ENCODE measurements at places on chromosomes 7 and 10.

DNA sequence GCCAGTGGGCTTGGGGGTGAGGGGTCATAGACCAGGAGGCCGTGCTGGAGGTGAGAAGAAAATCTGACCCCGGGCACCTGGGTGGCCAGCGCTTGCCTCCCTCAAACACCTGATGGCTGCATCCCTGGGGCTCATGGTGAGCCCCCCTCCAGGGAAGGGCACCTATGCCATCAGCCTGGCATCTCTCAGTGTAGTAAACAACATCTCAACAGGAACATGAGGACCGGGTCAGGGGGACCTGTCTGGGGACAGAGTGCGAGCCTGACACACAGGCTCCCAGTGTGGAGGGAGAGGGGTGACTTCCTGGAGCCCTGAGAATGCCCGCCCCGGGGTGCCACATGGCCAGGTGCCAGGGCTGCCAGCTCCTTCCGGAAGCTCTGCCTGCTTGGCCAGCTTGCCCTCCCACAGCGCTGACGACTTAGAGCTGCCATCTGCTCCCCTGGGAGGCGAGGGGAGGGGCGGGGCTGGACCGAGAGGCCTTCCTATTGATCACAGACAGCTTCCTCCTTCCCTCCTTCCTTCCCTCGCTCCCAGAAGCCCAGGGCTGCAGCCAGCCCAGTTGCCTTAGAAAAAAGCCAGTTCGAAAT is 12.3 kb downstream of the STX1A start:
- DNase-seq, result no peak

DNA sequence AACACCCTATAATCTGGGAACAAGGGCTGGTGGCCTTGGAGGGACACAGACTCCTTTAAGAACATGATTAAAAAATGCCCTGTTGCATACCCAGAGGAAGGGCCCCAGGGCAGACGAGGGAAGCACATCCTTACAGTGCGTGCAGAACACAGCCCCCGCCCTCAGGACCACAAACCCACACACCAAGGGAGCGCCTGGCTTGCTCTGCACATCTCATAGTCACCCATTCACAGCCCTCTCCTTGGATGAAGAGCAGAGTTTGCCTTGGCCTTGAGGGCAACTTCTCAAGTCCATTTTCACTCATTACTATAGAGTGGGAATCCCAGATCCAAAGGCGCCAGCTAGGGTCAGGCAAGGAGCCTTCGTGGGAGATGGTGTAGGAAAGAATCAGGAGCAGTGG is 6.3 kb upstream of the VSIR start:
- DNase-seq, result no peak

GRCh38 chr10:96387601-96388000 is 28.8 kb upstream of the OPALIN start:
- DNase-seq, result no peak

- no peak for DNase-seq
Measured at GRCh38 chr10:47400251-47400650, 16.2 kb upstream of the ZNF488 start.

DNA sequence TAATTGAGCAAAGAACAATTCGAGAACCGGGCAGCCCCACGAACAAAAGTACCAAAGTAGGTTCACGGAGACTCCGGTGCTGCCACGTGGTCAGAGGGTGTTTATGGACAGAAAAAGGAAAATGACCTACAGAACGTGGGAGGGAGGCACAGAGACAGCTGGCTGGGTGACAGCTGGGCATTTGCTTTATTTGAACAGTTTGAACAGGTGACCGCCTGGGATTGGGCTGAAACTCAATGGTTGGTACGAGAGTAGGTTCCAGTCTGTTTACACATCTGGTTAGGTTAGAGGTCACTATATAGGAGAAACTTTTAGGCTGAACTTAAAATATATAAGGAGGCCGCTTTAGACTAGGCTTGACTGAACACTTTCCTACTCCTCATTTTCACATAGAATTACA is 50.6 kb upstream of the CELF2 start:
- DNase-seq, result no peak

DNA sequence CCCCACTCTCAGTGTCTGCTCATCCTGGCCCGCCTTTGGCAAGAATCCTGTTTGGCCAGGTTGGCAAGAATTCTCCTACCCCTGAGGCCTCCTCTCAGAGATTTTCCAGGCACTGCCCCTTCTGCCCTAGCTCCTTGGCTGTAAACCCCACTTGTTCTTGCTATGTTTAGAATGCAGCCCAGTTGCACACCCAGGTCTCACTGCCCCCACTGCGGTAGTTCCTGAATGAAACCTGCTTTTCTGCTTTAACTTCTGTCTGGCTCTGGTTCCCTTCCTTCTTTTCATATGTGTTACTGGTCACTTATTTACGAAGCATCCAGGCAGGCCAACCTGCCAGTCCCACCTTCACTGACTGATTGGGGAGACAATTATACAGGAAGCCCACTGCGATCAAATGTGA is 576.9 kb downstream of the GLRX3 start:
- no peak for DNase-seq

GRCh38 chr7:15602236-15602635 is 40.4 kb upstream of the AGMO start:
- no peak for DNase-seq

GRCh38 chr10:129085811-129086210 is 381.2 kb upstream of the MGMT start:
- no peak for DNase-seq

DNA sequence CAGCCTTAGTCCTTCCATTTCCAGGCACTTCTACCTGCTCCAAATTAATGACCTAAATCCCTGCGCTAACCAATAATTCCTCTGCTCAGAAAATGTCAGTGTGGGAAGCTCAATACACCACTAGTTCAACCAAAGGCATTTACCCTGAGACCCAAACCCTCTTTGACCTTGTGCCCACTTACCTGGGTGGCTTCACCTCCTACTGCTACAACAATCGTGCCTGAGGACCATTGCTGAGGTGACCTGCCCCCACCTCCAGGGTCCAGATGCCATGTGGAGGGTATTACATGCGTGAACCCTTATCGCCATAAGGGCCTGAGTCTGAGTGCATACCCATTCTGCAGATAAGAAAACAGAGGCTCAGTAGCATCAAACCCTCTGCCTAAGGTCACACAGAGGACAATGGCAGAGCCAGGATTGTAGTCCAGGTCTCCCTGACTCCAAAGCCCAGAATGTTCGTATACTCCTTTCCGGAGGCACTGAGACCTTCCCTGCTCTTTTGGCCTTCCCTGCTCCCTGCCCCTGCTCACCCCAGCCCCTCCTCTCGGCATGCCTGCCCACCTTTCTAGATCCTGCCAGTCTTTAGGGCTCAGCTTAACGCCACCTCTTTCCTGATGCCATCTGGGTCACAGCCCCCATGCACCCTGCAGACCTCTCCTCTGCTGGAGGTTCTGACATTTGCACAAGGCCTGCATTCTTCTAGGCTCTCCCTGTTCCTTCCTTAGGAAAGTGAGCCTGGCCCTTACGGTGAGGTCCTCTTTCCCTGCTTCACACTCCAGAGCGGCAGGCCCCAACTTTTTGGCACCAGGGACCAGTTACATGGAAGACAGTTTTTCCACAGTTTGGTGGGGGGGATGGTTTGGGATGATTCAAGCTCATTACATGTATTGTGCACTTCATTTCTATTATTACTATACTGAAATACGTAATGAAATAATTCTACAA is 94.9 kb downstream of the CHST15 start:
- no peak for DNase-seq

GRCh38 chr7:155584261-155584660 is 37.9 kb upstream of the CNPY1 start:
- DNase-seq, result no peak

DNA sequence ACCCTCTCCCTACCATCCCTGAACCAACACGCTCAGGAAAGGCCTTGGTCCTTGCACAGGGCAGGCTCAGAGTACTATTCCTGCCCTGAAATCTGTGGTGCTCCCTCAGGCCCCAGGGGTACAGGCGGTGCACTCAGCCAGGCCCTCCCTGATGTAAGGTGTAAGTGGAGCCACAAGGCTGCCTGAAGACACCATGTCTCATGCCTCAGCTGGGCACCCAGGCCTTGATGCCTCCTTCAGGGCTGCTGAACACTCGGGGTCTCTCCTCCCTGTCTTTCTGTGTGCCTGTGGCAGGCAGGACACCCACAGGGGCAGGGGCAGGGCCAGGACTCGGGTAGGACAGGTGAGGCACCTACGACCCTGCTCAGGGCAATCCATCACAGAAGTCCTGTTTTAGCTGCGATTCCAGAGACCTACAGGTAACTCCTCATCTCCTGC is 22.9 kb upstream of the ANTXRL start:
- DNase-seq, result no peak

- DNase-seq, result no peak
Measured at GRCh38 chr7:8353991-8354390, 79.4 kb upstream of the NXPH1 start.

- DNase-seq, result no peak
Measured at GRCh38 chr7:77202481-77202976, 2.9 kb upstream of the FGL2 start.

- no peak for DNase-seq
Measured at GRCh38 chr10:44949915-44950314, 9.7 kb upstream of the RASSF4 start.

DNA sequence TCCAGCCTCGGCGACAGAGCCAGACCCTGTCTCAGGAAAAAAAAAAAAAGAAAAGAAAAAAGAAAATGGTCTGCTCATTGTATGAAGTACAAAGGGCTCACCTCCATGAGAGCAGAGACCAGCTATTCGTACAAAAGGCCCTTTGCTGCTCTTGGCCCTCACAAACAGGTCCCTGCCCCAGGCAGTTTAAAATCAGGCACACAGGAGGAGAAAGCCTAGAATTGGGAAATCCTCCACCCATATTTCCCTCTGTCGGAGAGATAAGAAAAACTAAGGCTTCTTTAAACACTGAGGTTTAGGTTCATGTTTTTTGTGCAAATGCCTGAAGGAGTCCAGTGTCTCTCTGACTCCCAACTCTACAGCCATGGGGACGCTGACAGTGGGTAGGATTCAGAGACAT is 15.1 kb downstream of the GNA12 start:
- DNase-seq, result no peak

GRCh38 chr7:29818308-29818707 is 12.0 kb downstream of the WIPF3 start:
- no peak for DNase-seq

GRCh38 chr7:85749696-85750453 is 563.0 kb upstream of the SEMA3D start:
- DNase-seq, result no peak

DNA sequence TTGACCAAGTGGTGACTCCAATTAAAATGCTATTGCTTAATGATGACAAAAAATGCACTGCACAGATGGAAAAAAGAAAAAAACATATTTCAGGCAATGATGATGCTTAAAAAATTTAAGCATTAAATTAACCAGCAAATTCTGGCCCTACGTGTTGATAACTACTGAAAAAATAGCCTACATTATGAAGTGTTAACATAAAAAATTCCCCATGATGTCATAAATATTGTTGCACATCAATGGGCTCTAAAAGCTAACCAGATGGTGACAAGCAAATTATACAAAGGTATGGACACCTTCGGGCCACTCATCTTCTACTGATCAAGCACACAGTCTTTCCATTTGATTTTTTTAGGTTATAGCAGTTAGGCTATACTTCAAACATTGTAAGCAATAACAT is 267.4 kb downstream of the PARD3 start:
- no peak for DNase-seq

- DNase-seq, result no peak
Measured at GRCh38 chr10:112580267-112580666, 133.3 kb downstream of the VTI1A start.

DNA sequence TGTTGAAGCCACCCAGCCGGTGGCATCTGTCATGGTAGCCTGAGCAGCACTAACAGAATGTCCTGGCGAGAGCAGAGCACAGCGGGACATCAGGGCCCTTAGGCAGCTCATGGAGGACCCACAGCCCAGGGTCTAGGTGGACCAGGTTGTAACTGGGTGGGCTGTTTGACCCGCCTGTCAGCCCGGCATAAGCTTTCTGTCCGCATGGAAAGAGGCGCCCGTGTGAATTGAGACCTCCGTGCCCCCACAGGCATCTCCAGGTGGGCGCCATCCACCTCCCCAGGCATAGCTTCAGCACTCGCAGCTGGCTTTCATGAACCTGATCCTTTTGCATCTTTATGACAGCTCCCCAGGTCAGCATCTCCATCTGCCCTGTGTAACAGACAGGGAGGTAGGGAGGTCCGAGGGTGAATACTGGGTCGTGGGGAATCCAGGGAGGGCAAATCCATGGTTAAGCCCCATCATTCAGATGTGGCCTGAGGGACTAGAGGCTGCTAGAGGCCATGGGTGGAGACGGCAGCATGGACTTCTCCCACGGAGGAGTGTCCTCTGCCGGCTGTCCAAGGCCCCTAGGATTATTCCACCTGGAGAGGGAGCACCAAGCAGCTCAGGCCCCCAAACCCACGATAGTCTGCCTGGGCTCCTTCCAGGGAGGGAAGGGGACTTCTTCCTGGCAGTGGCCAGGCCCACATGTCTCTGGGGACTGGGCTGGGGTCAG is 371.6 kb upstream of the MKI67 start:
- no peak for DNase-seq

DNA sequence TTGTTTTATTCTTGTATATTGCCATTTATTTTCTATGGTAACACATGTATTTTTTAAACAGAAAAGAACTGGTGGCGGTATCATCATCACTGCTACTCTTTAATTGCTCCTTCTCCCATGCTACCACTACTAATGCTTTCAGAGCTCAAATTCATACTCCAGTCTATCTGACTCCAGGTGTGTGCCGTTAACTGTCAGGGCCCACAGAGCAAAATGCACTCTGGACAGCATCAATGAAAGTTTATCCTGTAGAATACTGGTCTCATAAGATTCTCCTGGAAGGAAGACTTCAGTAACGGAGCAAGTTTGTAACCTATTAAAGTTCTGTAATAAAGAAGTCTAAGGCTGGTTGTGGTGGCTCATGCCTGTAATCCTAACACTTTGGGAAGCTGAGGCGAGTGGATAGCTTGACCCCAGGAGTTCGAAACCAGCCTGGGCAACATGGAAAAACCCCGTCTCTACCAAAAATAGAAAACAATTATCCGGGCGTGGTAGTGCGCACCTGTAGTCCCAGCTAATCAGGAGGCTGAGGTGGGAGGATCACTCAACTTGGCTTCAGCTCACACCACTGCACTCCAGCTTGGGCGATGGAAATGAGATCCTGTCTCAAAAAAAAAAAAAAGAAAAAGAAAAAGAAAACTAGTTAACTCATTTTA is 18.4 kb downstream of the ZNRF2 start:
- no peak for DNase-seq

- no peak for DNase-seq
Measured at GRCh38 chr7:91636129-91636724, 244.3 kb downstream of the MTERF1 start.

GRCh38 chr10:44042075-44042770 is 342.7 kb downstream of the CXCL12 start:
- no peak for DNase-seq

GRCh38 chr10:75408911-75409885 is 7.6 kb upstream of the ZNF503 start:
- DNase-seq, result no peak

DNA sequence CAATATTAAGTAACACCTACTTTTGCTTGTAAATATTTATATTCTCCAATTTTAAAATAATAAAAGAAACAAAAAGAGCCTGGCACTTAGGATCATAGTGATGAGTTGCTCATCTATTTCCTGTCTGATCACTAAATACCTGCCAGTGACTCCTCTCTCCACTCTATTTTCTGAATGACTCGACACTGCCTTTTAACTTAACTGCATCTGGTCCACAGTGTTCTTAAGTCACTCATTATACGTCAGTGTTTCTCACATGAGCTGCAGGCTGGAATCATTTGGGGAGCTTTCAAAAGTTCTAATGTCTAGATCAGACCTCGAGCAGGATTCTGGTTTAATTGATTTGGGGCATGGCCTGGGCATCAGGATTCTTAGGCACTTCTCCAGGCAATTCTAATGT is 78.0 kb upstream of the AGBL3 start:
- no peak for DNase-seq

Data from cortex of kidney (tissue), 1 donor.